ENCODE measurements at places on chromosomes 5 and 9.
A peak's percentile ranks its signal among the peaks of the same experiment; 100 is the strongest.

DNA sequence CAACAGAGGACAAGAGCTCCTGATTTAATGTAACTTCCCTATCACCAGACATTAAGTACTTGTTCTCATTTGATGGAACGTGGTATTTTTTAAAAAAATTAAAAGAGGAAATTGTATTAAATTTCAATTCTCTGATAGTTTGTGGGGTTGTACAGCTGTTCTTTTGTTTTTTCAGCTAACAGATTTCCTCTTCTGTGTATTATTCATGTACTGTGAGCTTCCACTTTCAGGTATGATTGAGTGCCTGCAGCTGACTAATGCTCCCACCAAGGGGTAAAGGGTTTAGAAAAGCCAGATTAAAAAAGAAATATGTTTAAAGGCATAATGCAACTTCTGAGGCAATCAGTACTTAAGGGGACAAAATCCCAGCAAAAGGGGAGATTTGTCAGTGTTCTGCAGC is 117.7 kb upstream of the ACTBL2 start:
- no peak for DNase-seq

GRCh38 chr9:36862206-36863145 is 171.6 kb downstream of the PAX5 start:
- peak; percentile 73 for DNase-seq

DNA sequence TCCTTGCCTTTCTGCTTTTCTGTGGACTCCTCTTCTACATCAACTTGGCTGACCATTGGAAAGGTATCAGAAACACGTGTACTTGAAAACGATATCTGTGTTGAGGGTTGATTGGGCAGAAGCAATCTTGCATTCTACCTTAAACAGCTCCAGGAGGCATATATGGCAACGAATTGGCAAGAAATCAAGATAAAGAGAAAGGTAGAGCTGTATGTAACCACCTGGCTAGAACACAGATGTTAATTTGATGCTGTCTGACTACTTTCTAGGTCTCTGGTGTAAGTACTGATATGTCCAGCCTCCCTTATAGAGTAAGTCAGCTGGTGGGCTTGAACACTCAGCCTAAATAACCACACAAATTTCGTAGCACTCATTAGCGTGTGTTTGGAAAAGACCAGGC is 1.3 kb downstream of the MAN1B1 start:
- DNase-seq = no peak

DNA sequence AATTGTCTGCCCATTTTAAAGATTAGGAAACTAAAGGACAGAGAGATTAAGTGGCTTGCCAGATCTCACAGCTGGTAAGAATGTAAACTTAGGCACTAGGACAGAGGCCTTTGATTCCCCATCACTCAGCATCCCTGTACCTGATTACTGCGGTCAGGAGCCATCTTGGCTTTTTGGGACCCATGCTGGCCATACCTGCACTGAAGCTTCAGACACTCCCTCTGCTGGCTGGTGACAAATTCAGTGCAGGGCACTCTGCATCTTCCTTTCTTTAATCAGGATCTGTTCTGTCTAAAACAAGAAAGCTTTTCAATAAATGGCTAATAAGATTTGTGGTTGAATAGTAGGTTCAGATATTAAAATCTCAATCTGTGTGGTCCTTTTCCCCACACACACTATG is 215.5 kb upstream of the RORB start:
- DNase-seq = peak; percentile 13

- no peak for DNase-seq
These were observed 24.0 kb downstream of the SYK start for GRCh38 chr9:90825586-90825985.

GRCh38 chr9:129885018-129885669 is 49.9 kb downstream of the USP20 start:
- DNase-seq = peak; percentile 38

DNA sequence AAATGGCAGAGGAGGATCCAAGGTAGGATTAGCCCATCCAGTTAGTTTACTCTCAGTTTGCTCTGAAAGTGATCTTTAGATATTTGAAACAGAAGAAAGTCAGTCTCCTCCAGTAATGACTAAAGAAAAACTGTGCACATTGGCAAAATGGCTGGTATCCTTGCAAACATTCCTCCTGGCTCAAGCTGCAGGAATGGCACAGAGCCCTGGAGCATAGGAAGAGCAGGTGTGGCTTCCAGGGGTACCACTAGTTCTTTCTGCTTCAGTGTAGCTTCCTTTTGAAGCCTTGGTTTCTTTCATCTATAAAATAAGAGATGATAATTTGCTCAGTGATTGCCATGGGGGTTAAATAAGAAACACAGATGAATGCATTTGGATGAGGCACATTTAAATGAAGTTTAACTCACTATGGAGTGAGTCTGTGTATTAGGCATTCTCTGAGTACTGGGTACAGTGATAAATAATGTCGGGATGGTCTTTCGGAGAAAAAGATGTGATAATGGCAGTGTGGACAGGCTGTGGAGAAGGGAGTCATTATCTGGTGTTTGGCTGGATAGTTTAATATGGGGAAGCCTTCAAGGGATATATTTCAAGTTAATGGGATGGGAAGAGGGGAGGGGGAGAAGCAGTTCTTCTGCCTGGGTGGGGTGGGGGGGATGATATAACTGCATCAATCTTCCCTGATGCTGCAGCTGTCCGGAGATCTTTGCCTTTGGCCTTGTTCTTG is 217.3 kb upstream of the KLF4 start:
- DNase-seq = no peak

- DNase-seq = peak; percentile 52
These were observed 69.5 kb upstream of the ANXA1 start for GRCh38 chr9:73081979-73082657.
